Stimulated activated CD4-positive, alpha-beta T cell treated with anti-CD3 and anti-CD28 coated beads, Interleukin-4, amount 100 ng/mL, for 24 hours (primary cell): ENCODE measurements at places on chromosomes 1 and 21.

GRCh38 chr21:38413958-38414548, 84.2 kb downstream of the ERG start:
- DNase-seq: no peak

- DNase-seq: no peak
Measured at GRCh38 chr1:32946413-32946812, 18.2 kb downstream of the RNF19B start.

DNA sequence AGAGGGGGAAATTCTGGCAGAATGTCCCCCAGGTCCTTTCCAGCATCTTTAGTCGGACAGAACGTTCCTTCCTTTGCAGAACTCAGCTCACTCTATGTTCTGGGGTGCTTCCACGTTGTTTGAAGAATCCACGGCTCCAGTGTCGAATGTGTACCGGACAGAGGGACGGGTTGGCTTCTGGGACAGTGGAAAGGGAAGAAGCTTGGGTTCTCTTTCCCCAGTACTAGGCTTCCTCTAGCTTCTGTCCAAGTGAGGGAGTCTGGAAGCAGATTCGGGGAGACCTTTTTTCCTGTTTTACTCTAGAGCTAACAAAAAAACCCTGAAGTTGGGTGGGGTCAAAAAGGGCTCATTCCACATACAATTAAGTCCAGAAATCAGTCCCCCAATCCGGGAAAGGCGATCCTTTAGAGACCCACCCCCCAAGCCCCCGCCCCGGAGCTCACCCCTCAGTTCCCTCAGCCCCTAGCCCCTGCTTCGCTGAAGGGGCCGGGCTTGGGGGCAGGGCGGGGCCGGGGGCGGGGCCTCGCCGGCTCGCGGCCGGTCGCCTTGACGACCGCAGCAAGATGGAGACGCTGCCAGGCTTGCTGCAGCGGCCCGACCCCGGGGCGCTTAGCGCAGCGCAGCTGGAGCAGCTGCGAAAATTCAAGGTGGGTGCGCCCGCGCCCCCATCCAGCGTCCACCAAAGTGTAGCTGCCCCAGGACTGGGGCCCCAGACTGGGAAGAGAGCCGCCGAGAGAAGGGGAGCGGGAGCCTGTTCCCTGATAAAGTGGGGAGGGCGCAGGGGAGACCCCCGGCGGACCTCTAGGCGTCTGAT, at the start of gene RIIAD1:
RIIAD1 (plus strand) TSS at position 549 of the 814 bp plus-strand sequence; CDS start at position 564, 15 bp downstream.
- DNase-seq: peak; percentile 23

GRCh38 chr1:239811211-239811885, 280.3 kb upstream of the FMN2 start:
- peak; percentile 9 for DNase-seq

- no peak for DNase-seq
Measured at GRCh38 chr1:115976921-115977498, 697 bp downstream of the SLC22A15 start.

DNA sequence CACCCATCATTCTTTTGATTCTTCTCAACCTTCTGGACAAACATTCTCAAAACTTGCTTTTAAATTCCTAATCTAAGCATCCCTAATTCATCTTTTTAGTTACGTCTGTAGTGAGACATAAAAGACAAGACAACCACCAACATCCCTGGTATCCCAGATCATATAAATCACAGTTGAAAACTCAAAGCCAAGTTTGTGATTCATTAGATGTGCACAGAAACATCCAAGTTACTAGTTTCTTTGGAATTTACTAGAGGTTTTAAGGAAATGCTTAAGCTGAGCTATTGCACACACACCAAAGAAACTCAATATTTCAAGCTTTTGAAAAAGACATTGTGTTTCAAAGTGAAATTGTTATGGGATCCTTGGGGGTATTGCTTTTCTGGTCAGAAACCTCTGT, 47.6 kb downstream of the ATP6V1G3 start:
- no peak for DNase-seq

GRCh38 chr1:64203420-64203819, at the start of gene UBE2U:
UBE2U (plus strand) TSS chr1:64203623; CDS start chr1:64204051, 428 bp downstream.
- no peak for DNase-seq

- no peak for DNase-seq
Measured at GRCh38 chr1:11594222-11594621, 60.0 kb downstream of the FBXO2 start.

DNA sequence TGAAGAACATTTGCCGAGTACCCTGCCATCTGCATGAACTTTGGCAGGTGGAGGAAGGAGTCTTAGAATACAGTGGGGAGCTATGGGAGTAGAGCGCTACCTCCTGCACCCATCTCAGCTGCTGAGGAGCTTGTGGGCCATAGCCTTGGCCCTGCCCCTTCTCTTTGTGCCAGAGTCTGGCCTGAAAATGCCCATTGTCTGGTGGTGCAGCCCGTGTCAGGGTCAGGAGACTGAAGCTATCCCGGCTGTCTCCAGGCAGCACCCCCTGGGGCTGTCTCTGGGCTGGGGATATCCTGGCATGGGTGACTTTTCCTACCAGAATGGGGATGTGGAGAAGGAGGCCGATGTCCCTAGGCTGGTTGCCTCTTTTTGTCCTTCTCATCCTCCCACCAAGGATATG, 7.3 kb downstream of the IPO13 start:
- DNase-seq: no peak

DNA sequence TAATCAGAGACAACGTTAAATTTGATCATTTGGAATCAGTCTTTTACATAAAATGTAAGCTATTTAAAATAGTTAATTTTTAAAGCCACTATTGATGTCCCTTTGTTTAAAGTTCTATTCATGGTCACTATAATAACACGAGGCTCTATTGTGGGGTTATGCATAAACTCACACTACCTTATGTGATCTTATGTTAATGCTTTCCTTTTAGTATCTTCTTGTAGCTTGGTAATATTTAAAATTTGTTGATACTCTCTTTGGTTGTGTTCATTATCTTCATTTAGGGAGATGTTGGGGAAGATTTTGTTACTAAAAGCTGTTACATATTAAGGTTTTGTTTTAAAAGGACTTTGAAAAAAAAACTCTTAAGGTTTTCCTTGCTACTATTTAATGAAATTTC, 1.2 kb downstream of the B3GALT2 start:
- no peak for DNase-seq

GRCh38 chr1:42680921-42681683, 1.1 kb upstream of the YBX1 start:
- DNase-seq: peak; percentile 43

GRCh38 chr1:231421546-231421970, 529 bp downstream of the EGLN1 start:
- peak; percentile 36 for DNase-seq
